IMR-90 (cell line): ENCODE measurements at places on chromosomes 1 and 21.

GRCh38 chr1:17207046-17207445 is 2.1 kb downstream of the PADI1 start:
- no peak for DNase-seq

DNA sequence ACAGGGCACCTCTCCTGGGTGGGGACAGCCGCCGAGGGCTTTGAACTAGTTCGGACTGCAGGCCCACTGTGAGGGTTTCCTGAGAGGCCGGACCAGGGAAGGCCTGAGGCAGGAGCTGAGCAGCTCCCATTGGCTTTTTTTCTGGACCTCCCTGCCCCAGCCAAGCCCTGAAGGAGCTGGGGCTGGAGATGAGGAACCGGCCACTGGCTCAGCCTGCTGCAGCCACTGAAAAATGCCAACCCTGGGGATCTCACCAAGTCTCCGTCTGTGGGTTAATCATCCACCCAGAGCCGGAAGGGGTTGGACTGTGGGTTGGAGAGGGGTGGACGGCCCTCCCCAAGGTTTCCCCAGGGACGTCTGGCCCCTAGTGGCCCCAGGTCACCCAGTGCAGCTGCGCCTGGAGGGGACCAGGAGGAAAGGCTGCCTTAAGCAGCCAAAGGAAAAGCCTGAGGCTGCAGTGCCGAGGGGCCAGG is 2.5 kb downstream of the VWA1 start:
- DNase-seq = no peak

DNA sequence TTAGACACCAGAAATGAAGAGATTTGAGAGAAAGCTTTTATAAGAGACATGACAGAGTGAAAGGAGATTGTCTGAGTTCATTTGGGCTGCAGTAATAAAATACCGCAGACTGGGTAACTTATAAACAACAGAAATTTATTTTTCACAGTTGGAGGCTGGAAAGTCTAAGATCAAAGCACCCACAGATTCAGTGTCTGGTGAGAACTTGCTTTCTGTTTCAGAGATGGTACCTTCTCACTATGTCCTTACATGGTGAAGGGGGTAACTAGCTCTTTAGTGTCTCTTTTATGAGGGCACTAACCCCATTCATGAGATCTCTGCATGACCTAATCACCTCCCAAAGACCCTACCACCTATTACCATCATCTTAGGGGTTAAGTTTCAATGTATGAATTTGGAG is 30.9 kb upstream of the FCRL4 start:
- no peak for DNase-seq

DNA sequence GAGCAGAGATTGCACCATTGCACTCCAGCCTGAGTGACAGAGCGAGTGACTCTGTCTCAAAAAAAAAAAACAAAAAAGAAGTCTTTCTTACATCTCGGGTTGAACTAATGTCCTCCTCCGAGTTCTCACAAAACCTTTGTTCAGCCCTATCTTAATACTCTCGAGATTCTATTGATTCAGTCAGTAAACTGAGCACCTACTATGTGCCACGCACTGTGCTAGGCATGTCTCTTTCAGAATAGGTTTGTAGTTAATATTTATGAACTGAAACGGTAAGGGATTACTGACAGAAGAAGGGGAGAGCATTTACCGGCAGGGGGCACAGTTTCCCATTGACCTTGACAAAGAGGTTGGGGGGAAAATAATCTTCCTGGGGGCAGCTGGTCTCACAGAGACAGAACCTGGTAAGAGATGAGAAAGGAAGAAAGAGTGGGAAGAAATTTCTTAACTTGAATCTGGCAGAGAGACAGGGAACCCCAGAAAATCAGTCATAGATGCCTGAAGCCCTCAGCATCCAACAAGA is 3.4 kb downstream of the PIAS3 start:
- no peak for DNase-seq

DNA sequence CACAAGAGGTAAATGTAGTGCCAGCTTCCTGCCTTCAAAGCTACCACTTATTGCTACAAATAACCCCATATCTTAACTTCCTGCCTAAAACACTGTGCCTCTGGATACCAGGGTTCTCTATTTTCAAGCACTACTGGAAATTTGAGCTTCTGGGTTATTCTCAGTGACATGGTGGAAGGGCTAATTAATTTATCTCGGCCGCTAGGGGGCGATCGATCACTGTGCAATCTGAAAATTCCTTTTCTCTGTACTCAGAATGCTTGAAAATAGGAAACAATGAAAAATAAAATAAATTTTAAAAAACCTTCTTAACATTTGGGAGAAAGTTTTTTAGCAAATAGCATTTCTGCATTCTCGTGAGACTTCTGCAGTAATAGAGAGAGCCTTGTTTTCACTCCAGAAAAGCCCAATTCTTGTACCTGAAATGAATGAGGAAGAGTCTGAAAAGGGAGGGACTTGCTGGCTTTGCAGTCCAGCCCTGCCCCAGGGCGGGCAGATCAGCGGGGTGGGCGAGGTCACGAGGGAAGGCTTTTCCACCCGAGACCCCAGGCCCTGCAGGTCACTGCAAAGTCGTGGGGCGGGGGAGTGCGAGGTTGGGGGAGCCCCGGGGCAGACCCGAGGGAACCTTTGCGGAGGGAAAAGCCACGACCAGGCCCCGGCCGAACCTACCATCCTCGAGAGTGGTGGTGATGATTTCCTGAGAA is 276.7 kb downstream of the PCP4 start:
- DNase-seq = peak; percentile 18
